Astrocyte (in vitro differentiated cells and primary cell): ENCODE measurements at places on chromosomes 7 and 10. TPM values are rescaled to one million over a fixed set of nuclear protein-coding genes. Genes with fewer than 3 reads are reported as not detected.

DNA sequence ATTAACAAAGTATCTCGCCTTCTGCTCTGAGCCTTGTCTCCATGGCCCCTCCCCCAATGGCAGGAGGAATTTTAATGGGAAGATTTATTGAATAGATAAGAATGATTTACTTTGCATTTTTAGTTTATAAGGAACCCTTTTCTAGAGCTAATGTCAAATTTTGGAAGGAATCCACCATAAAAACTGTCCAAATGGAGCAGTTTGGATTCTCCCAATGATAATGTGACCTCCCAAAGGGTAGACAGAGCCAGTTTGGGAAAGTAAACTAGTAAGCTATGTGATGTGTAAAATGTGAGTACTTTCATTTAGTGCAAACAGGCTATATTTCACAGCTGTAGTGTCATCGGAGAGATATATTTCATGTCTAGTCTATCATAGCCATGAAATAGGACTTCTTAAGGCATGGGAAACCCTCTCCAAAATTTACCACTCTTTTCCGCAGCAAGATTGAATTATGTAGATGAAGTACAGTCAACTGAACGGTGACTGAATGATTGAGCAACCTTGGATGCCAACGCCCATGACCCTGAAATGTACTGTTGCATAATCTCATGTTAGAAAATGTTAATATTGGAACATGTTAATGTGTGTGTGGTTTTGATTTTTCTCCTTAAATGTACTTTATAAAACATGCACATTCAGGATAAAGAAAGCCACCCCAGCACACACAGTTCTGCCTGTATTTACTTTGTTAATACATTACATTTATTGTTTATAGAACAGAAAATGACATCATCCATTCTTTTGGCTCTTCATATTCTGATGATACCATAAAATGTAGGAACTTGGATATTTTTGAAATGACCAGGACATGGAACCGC is 140.6 kb downstream of the NRP1 start:
- peak; percentile 53 for DNase-seq

DNA sequence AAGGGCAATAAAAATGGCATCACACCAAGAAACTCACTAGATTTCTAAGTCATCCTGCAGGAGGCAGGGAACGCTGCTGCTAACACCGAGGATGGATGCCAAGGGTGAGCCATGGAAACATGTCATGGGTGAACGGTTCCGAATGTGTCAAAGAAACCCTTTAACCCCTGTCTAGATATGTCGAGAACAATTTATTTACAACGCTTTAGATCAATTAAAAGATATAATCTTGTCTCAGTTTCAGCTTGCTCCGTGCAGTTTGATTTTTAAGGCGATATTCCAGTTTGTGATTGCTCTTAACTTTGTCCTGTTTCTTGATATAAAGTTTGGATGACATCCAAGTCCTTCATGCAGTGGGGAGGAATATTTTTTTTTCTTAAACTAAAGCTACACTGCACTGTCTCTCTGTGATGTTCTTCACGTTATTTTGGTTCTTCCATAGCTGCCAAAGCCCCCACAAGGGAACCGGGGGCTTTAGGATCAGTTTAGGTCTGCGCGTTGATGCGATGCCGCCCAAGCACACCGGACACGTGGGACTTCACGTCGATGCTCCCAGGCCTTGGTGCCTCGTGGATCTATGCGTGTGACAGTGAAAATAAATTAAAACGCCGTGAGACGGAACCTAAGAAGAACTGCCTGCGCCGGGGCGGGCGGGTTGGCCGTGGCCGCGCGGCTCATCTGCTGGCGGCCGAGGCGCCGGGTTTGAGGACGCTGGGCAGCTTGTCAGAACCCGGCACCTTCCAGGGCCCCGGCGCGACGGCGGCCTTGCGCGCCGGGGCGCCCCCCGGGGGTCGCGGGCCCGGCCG is 220.3 kb downstream of the PHTF2 start:
- peak; percentile 39 for DNase-seq

- DNase-seq, result peak; percentile 74
Observed at GRCh38 chr7:5646846-5647245, 134.6 kb downstream of the RNF216 start.

DNA sequence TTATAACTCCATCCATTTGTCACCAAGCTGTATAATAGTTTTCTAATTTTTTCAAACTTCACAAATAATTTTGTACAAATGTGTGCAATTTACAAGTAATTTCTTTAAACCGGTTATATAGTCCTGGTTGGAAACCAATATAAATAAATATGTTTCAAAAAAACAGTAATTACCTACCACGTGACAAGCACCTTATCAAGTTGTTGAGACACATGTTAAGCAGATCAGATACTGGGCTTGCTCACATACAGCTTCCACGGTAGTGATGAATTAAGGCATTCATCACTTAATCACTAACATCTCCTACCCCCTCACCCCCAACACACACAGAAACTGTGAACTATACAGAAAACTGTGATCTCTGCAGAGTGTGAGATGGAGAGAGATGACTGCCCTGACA is 630.0 kb upstream of the MBL2 start:
- DNase-seq, result no peak

DNA sequence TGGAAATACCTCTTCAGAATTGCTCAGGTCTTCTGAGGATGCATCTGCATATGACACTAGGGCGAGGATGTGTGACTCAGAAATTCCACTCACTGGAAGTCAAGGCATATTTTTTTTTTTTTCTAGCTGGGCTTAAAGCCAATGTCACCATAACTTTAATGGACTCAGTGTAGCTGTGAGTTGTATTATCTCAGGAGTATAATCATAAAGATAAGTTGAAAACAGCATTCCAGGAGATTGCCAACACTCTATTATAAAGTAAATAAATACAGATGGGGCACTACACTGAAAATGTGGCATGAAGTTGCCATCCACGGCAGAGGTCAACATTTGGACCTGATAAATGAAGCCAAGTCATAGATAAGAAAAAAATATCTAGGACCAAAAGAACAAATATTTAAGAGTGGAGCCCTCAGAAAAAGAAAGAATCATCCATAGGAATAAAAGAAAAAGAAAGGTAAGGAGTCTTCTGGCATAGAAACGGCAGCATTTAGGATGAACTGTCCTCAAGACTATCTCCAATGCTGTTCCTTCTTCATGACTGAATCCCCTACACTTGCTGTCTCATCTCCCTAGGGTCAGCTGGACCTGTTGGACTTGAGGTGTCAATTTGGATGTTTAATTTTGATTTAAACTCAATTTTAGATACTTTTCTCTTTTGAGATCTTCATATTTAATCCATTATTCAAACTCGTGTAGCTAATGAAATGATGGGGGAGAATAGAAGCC is 72.9 kb upstream of the CAV2 start:
- peak; percentile 83 for DNase-seq

GRCh38 chr7:44565097-44565794 is 8.5 kb downstream of the DDX56 start:
- DNase-seq, result no peak

GRCh38 chr7:148702876-148703670 is 4.4 kb downstream of the CUL1 start:
- DNase-seq, result no peak

- DNase-seq, result no peak
Observed at GRCh38 chr7:77912293-77912692, 113.7 kb downstream of the PHTF2 start.

DNA sequence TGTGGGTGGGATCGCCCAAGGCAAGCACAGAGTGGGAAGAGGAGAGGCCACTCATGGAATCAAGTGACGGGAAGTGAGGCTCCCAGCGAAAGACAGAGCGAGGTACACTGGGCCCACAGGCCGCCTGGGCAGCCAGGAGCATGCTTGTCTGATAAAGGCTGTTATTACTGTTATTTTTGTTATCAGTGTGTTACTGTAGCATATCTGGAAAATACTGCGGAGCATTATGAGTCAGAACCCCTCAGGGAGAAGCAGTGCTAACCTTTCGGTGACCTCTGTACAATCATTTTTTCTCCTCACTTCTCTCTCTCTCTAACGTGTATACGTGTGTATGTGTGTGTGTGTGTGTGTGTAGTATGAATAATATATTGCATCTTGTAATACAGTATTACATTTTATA is 3.8 kb upstream of the TCERG1L start:
- DNase-seq, result no peak

DNA sequence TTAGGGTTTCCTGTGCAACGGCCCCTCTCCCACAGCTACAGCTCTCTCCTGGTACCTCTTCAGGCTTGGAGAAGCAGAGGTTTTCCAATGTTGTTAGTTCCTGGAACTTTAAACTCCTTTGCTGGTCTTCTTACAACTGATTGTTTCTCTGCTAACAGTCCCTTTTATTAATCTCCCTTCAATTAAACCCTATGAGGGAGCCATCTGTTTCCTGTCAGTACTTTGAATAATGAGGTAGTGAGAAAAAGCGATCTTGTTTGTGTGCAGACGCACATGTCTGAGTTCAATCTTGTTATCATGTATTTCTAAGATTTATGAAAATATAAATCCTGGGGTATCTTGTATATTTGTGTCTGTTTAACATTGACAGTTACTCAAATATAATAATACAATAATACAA is 102.4 kb downstream of the MDFIC start:
- no peak for DNase-seq

- DNase-seq, result no peak
Observed at GRCh38 chr10:16425449-16425848, 11.4 kb upstream of the PTER start.

DNA sequence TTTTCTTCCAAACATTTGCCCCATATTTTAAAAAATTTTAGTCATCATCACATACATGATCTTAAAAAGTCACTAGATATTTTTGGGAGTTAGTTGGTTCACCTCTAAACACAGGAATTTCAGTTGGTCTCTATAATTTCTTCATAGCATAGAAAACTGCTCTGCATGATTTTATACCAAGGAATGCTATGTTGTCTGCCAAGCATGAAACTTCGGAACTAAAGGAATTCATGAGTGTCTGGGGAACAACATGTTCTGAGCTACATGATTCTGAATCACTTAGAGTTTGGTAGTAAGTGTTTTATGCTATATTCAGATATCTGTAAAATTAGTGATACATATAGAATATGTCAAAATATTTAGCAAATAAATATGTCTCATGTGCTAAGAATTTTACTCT is 957.8 kb downstream of the GATA3 start:
- DNase-seq, result peak; percentile 76

DNA sequence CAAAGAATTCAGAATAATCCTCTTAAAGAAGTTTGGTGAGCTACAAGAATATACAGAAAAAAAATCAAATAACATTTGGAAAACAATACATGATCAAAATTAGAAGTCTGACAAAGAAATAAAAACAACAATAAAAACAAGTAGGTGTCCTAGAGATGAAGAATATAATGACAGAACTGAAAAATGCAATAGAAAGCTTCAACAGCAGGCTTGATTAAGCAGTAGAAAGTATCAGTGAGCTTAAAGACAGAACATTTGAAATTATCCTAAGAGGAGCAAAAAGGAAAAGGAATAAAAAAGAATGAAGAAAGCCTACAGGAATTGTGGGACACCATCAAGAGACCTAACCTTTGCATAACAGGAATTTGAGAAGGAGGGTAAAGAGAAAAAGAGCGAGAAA is 238.8 kb downstream of the ZEB1 start:
- DNase-seq, result no peak

GRCh38 chr7:43487731-43488073 is 95.2 kb upstream of the STK17A start:
- DNase-seq, result no peak

GRCh38 chr7:68429411-68430117 is 1168.7 kb upstream of the AUTS2 start:
- DNase-seq, result no peak

- no peak for DNase-seq
Observed at GRCh38 chr7:11341285-11341944, 367.7 kb downstream of the PHF14 start.

DNA sequence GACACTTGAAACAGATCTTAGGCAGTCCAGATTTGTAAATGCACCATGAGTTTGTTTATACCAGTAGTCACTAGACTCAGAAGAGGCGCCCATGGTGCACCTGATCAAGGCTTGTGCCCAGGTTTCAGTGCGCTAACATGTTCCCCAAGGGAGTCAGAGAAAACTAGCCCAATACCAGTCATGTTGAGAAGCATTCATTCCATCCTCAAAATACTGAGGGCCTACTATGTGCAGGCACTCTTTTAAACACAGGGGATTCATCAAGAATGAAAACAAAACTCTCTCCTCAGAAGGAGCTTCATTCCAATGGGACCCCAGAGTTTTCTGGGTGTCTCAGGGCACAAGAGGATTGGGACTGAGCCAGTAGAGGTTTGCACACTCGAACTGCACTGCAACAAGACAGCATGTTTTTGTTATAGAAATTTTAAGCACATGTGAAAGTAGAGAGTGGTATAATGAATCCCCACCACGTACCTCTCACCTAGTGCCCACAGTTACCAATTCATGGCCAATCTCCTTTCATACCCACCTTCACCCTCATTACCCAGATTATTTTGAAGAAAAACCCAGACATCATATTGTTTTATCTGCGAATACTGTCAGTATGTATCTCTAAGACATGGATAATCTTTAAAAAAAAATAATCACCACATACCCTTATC is 55.0 kb upstream of the ARID5B start:
- no peak for DNase-seq

- DNase-seq, result peak; percentile 53
Observed at GRCh38 chr10:75367021-75367487, 34.5 kb downstream of the ZNF503 start.

DNA sequence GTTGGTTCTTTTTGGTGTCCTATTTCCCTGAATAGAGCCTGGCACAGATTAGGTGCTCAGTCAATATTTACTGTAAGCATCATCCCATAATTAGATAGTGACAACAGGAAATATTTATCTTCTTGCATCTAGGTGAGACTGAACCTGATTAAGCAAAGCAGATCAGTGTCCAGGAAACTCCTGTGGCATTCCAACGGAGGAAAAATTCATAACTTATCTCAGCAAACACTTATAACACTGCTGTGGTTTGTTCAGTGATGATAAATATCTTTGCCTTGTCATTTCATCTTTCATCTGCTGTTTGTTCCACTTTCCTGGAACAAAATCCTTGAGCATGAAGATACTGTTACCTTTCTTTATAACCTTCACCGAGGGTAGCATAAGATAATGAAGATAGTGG is 1160.3 kb upstream of the AUTS2 start:
- no peak for DNase-seq

The SLC16A9 gene
- total RNA-seq, result 3.4 and 4.4 TPM in 2 replicates

The TAC1 gene
- 0.34 TPM in 1 of 2 replicates, not detected in the other for total RNA-seq

The ARL3 gene
- total RNA-seq, result 16.6 and 18.2 TPM in 2 replicates

The ACSM6 gene
- total RNA-seq, result not detected in 2 replicates

The LRRC18 gene
- total RNA-seq, result not detected in 2 replicates

The C10orf67 gene
- total RNA-seq, result 0.27 and 0.46 TPM in 2 replicates

The NYAP1 gene
- total RNA-seq, result 2.5 and 2.6 TPM in 2 replicates

The DRGX gene
- total RNA-seq, result not detected in 2 replicates

The RELN gene
- 0.70 and 0.98 TPM in 2 replicates for total RNA-seq

The CCL26 gene
- total RNA-seq, result not detected in 2 replicates

The STEAP4 gene
- not detected in 2 replicates for total RNA-seq

The TUBAL3 gene
- not detected in 2 replicates for total RNA-seq

The GIMAP4 gene
- not detected in 2 replicates for total RNA-seq

The NCF1 gene
- total RNA-seq, result not detected in 2 replicates

The PGAM2 gene
- 0.70 and 0.79 TPM in 2 replicates for total RNA-seq

The FAM25G gene
- not detected in 2 replicates for total RNA-seq

The MCM10 gene
- total RNA-seq, result 1.5 and 1.9 TPM in 2 replicates

The FUOM gene
- total RNA-seq, result 28.8 and 29.3 TPM in 2 replicates

The PTPRZ1 gene
- total RNA-seq, result 0.87 and 1.6 TPM in 2 replicates

The DENND2A gene
- 41.7 and 42.1 TPM in 2 replicates for total RNA-seq

The VAX1 gene
- total RNA-seq, result 0.34 and 0.62 TPM in 2 replicates

The GHRHR gene
- not detected in 2 replicates for total RNA-seq
